ENCODE measurements at places on chromosomes 3 and 15. TPM values are rescaled to one million over a fixed set of nuclear protein-coding genes. Genes with fewer than 3 reads are reported as not detected.

The REC114 gene
- 1.00 TPM for total RNA-seq

GRCh38 chr3:194212161-194212844, 76.4 kb downstream of the HES1 start:
- no peak for DNase-seq

The SLC15A2 gene
- total RNA-seq = 5.0 TPM

The TMIE gene
- total RNA-seq = 1.00 TPM

The TAGLN3 gene
- not detected for total RNA-seq

The SV2B gene
- total RNA-seq = 4.1 TPM

DNA sequence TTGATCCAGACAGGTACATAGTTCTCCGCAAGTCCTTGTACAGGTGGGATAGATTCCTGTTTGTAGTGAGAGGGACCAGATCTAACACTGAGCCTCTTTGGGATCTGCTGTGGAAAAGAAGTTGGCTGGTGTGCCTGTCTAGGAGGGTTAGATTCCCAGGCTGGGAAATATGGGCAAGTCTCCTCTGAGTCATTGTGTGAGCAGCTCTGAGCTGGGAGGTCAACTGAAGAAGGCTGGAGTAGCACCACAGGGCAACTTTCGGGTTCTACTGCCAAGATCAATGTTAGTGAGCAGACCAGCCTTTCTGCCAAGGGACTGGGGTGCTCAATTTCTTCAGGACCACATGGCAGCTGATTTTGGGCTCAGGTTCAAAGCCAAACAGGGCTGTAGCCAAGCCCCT, 33.4 kb downstream of the CLDN1 start:
- DNase-seq = no peak

GRCh38 chr15:77355321-77355720, 64.6 kb downstream of the PEAK1 start:
- no peak for DNase-seq

GRCh38 chr15:78778422-78778821, 32.8 kb downstream of the ADAMTS7 start:
- no peak for DNase-seq

DNA sequence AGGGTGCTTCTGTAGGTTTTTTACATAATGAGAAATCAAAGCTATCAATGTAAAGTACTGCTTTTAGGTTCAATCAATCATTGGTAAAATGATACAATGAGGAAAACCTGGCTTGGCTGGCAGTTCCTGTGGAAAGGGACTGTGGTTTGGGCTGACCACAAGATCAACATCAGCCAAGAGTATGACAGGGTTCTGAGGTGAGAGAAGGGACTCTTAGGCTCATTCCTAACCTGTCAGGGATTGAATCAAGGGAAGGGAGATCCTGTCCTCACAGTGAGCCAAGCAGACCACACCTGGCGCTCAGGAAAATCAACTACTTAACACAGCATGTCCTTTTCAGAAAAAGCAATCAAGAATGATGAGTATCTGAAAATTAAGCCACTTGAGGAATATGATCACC, 111.1 kb downstream of the MAGI1 start:
- DNase-seq = no peak

The MGLL gene
- total RNA-seq = 83.5 TPM

The PAK6 gene
- total RNA-seq = 9.7 TPM

DNA sequence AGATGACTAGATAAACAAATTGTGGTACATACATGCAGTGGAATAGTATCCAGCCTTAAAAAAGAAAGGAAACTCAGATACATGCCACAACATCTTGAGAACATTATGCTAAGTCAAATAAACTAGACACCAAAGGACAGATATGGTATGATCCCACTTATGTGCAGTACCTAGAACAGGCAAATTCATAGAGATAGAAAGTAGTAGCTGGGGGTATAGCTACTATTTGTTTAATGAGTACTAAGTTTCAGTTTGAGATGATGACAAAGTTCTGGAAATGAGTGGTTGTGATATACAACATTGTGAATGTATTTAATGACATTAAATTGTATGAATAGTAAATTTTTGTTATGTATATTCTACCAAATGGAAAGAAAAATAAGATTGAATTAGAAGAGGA, 477.2 kb upstream of the CFAP20DC start:
- no peak for DNase-seq

The KIF23 gene
- 0.70 TPM for total RNA-seq

GRCh38 chr15:31552482-31553099, 226.0 kb downstream of the KLF13 start:
- DNase-seq = no peak

GRCh38 chr15:57363661-57364060, 12.6 kb upstream of the CGNL1 start:
- no peak for DNase-seq

The PPP1R14D gene
- total RNA-seq = not detected

DNA sequence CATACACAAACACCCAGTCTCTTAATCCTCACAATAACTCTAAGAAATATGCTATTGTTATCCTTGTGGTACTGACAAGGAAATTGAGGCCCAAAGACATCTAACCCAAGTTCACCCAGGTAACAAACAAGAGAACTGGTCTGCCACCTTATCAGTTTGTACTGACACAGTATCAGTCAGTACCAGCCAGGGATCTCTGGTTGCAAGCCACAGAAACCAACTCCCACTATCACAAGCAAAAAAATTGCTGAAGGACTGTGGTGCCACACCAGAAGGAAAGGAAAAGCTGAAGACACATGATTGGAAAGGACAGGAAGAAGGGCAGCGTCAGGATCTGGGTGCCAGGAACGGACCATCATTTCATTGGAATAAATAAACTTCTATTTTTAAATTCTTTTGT, 63.8 kb upstream of the GLCE start:
- DNase-seq = no peak

The IGDCC3 gene
- 0.40 TPM for total RNA-seq

- no peak for DNase-seq
These were observed 53.7 kb downstream of the CGGBP1 start for GRCh38 chr3:88005066-88005465.

Data from Right ventricle myocardium superior (tissue), 1 donor.